ENCODE measurements at places on chromosomes 12 and 14.

DNA sequence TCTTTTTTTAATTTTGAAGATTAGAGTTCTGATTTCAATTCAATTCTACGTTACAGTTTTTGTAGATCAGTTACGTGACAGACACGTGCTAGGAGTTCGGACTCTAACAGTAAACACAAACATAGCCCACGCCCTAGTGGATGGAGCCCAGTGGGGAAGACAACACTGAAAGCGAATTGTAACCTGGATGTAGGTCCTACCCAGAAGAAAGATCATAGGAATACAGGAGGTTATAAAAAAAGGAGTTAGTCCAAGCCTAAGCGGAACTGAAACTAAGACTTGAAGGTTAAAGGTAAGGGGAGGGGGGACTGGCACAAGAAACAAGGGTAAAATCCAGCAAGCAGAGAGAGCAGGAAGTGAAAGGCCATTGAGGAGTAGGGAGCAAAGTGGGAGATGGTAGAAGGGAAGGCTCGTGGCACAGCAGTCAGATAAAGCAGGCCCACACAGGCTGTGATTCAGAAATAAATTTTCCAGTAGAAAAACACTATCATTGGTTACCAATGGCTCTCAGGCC is 15.7 kb upstream of the CRY1 start:
- no peak for DNase-seq
- peaks cover 6% of the 10 kb centered on the region for H3K4me1 ChIP-seq
- H3K27me3 ChIP-seq: no peaks in the 10 kb centered on the region
- no peak overlapping the region for H3K27ac ChIP-seq
- no peak overlapping the region for H3K4me3 ChIP-seq
- H3K36me3 ChIP-seq: no peaks in the 10 kb centered on the region

- DNase-seq: peak; percentile 75
- peaks cover 13% of the 10 kb centered on the region for H3K4me1 ChIP-seq
- peaks cover 98% of the 10 kb centered on the region for H3K27me3 ChIP-seq
- H3K27ac ChIP-seq: no peak overlapping the region
- peak overlapping the region; percentile 39 for H3K4me3 ChIP-seq
Observed at GRCh38 chr12:57621497-57622292, 10.5 kb downstream of the ARHGEF25 start.

DNA sequence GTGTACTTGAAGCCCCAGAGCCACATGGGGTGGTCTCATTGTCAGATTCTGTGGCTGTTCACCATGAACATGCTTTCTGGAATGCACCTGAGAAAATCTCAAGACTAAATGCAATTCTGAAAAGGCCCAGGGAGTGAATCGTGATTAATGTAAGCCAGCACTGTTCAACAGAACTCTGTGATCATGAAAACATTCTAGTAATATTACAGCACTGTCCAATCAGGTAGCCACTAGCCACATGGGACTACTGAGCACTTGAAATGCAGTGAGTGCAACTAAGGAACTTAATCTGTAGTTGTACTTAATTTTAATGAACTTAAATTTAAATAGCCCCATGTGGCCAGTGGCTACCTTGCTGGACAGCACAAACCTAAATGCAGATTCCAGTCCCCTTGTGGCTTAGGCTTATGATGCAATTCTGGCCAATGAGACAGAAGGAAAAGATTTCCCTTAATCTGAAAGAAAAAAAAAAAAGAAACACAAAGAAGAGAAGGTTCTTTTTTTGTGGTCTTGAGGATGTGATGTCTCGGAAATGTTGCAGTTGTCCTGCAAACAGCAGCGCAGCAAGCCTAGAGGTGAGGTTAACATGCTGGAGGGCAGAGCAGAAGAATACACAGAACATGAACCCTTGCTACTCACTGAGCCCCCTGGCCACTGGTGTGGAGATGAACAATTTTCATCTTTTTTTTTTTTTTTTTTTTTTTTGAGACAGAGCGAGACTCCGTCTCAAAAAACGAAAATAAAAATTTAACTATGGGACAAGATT is 48.2 kb downstream of the SPPL3 start:
- no peak overlapping the region for H3K27ac ChIP-seq
- no peaks in the 10 kb centered on the region for H3K4me1 ChIP-seq
- H3K4me3 ChIP-seq: no peak overlapping the region
- no peak for DNase-seq
- H3K27me3 ChIP-seq: no peaks in the 10 kb centered on the region
- no peaks in the 10 kb centered on the region for H3K36me3 ChIP-seq

GRCh38 chr12:108129017-108129812 is at the start of gene WSCD2:
WSCD2 (plus strand) TSS chr12:108129288; CDS start chr12:108195833, 66,545 bp downstream.
- H3K4me3 ChIP-seq: peak within 1 kb of the TSS; percentile 35
- peaks cover 56% of the 10 kb centered on the region for H3K27me3 ChIP-seq
- no peak within 1 kb of the TSS for H3K27ac ChIP-seq
- DNase-seq: peak; percentile 82

DNA sequence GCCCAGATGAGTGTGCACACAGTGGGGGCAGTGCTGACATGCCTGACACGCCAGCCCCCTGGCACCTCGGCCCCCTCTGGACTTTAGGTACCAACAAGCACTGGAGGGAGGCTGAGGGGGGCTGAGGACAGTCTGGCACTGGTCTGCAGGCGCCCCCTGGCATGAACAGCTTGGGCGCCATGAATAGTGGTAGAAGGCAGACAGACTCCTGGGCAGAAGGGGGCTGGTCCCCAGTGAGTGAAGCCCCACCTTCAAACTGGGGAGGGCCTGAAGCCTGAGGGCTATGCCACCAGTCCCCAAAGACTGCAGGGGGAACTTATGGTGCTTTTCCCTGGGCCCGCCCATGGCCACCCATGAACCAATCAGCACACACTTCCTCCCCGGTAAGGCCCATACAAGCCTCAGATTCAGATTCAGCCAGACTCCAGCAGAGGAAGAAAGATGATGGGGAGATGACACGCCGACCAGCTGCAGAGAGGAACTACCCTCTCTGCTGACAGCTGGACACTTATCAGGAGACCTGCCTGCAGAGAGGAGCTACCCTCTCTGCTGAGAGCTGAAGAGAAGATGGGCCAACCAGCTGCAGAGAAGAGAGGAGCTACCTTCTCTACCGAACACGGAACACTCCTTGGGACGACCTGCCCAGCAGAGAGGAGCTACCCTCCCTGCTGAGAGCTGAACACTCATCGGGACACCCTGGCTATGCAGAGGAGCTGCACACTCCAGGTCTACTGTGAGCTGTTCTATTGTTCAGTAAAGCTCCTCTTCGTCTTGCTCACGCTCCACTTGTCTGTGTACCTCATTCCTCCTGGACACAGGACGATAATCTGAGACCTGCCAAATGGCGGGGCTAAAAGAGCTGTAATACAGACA is 324.5 kb downstream of the PCNX1 start:
- H3K4me1 ChIP-seq: no peaks in the 10 kb centered on the region
- no peaks in the 10 kb centered on the region for H3K36me3 ChIP-seq
- H3K27me3 ChIP-seq: no peaks in the 10 kb centered on the region
- H3K27ac ChIP-seq: no peak overlapping the region
- no peak overlapping the region for H3K4me3 ChIP-seq

DNA sequence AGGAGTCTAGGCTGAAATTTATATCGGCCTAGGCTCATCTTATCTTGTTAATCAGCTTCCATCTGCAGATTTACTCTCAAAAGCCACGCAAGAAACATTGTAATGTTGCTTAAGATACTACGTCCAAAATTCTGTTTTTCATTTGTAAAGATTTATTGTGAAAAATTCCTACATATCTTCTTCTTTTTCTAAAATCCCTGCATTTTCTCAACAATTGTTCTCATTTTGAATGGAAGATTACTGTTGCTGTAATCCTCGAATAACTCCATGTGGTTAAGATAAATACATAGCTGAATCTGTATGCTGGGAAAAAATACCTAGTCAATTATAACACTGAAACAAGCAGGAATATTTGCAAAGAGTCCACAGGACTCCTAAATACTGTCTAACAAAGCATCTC is 15.6 kb downstream of the INSM2 start:
- no peak overlapping the region for H3K4me3 ChIP-seq
- no peak overlapping the region for H3K27ac ChIP-seq
- no peaks in the 10 kb centered on the region for H3K36me3 ChIP-seq
- no peaks in the 10 kb centered on the region for H3K27me3 ChIP-seq
- no peak for DNase-seq

GRCh38 chr12:59041241-59042121 is 121.2 kb upstream of the LRIG3 start:
- DNase-seq: peak; percentile 28
- H3K4me1 ChIP-seq: peaks cover 4% of the 10 kb centered on the region
- peak overlapping the region; percentile 11 for H3K27ac ChIP-seq
- no peak overlapping the region for H3K4me3 ChIP-seq
- H3K36me3 ChIP-seq: no peaks in the 10 kb centered on the region

GRCh38 chr12:70011353-70011752 is 186.3 kb downstream of the MYRFL start:
- no peak overlapping the region for H3K27ac ChIP-seq
- no peaks in the 10 kb centered on the region for H3K36me3 ChIP-seq
- DNase-seq: no peak
- no peak overlapping the region for H3K4me3 ChIP-seq

DNA sequence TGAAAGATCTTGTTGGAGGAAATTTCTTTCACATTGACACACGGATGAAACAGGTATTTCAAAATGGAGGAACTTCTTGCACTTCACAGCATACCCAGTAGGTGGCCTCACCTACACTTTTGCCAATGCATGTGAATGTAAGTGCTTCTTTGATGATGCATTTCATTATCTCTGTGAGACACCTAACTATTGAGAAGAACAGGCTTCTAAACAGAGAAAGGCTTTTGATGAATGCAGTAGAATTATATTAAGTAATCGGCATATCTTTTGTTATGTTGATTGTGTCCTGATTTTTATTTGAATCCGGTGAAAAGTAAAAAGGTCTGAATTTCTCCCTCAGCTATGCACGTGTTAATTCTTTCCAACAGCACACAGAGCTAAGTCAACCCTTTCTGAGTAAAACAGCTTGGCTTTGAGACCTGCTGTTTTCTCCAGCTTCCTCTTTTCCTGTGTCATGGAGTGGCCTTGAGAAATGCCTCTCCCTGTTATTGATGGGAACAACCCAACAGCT is 399.0 kb downstream of the NAV3 start:
- no peaks in the 10 kb centered on the region for H3K27me3 ChIP-seq
- H3K4me3 ChIP-seq: no peak overlapping the region
- H3K36me3 ChIP-seq: no peaks in the 10 kb centered on the region
- H3K27ac ChIP-seq: no peak overlapping the region

GRCh38 chr14:85451421-85451820 is 78.5 kb upstream of the FLRT2 start:
- no peaks in the 10 kb centered on the region for H3K27me3 ChIP-seq
- no peak for DNase-seq
- H3K4me3 ChIP-seq: no peak overlapping the region
- no peaks in the 10 kb centered on the region for H3K36me3 ChIP-seq

DNA sequence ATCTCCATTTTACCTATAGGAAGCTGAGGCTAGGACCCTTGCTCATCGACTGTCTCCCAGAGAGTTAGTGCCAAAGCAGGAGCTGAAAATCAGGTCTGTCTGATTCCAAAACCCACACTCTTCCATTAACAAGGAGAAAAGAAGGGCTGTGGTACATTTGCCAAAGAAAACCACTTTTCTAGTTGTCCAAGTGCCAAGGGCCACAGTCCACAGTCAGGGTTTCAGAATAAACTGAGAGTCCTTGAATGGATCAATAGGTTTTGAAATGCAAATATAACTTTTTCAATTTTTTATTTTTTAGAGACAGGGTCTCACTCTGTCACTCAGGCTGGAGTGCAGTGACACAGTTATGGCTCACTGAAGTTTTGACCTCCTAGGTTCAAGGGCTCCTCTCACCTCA is 55.4 kb upstream of the ZFP36L1 start:
- no peak for DNase-seq
- no peaks in the 10 kb centered on the region for H3K27me3 ChIP-seq

GRCh38 chr12:100295764-100296555 is 29.0 kb downstream of the SCYL2 start:
- no peaks in the 10 kb centered on the region for H3K36me3 ChIP-seq
- H3K4me3 ChIP-seq: no peak overlapping the region
- no peak overlapping the region for H3K27ac ChIP-seq

DNA sequence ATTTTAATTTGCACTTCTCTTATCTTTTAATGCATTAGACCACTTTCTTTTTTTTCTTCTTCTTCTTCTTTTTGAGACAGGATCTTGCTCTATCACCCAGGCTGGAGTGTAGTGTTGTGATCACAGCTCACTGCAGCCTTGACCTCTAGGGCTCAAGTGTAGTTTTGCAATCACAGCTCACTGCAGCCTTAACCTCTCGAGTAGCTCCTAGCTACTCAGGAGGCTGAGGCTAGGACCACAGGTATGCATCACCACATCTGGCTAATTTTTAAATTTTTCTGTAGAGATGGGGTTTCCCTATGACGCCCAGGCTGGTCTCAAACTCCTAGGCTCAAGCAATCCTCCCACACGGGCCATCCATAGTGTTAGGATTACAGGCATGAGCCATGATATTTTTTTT is 12.7 kb downstream of the TMED8 start:
- H3K27me3 ChIP-seq: no peaks in the 10 kb centered on the region
- no peak overlapping the region for H3K4me3 ChIP-seq
- no peak overlapping the region for H3K27ac ChIP-seq
- no peaks in the 10 kb centered on the region for H3K36me3 ChIP-seq
- H3K4me1 ChIP-seq: no peaks in the 10 kb centered on the region
- no peak for DNase-seq

- H3K4me3 ChIP-seq: no peak overlapping the region
- no peak overlapping the region for H3K27ac ChIP-seq
- DNase-seq: no peak
- H3K4me1 ChIP-seq: no peaks in the 10 kb centered on the region
- H3K36me3 ChIP-seq: no peaks in the 10 kb centered on the region
- H3K27me3 ChIP-seq: no peaks in the 10 kb centered on the region
Observed at GRCh38 chr12:85007836-85008235, 28.2 kb downstream of the TSPAN19 start.

GRCh38 chr14:77043177-77043983 is 14.9 kb upstream of the IRF2BPL start:
- peak overlapping the region; percentile 96 for H3K27ac ChIP-seq
- H3K36me3 ChIP-seq: no peaks in the 10 kb centered on the region
- no peak overlapping the region for H3K4me3 ChIP-seq
- no peak for DNase-seq
- no peaks in the 10 kb centered on the region for H3K27me3 ChIP-seq

DNA sequence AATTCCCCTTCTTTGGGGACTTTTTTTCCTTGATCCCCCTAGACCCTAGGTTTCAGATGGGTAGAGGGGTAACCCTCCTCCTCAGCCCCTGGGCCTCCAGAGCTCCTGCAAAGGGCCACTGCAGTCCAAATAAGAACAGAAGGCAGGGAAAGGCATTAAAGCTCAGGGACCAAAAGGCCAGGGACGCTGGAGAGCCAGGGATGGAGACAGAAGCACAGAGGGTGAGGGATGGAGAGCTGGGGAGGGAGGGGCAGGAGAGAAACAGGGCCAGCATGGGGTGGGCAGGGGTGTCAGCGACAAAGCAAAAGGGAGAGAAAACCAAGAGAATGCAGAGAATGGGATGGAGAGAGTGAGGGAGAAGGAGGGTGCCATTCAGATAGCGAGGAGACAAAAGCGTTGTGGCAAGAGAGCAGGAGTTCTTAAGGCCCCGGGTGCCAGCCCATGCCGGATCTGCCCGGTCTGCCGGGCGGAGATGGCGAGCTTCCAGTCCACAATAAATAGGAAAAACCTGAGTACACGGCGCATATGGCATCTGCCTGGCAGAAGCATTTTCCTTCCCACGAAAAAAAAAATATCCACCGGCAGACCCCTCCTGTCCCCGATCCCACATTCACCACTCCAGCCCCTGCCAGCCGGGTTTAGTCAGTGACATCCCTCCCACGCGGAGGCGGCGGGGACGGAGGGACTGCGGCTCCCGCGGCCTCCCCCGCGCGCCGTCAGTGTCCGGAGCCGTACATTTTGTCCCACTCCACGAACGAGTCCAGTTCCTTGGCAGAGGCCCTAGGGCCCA is 28.6 kb downstream of the FIGNL2 start:
- no peaks in the 10 kb centered on the region for H3K4me1 ChIP-seq
- H3K36me3 ChIP-seq: no peaks in the 10 kb centered on the region
- no peak for DNase-seq
- no peak overlapping the region for H3K4me3 ChIP-seq
- H3K27ac ChIP-seq: no peak overlapping the region
